ENCODE measurements at places on chromosomes 4 and X.

DNA sequence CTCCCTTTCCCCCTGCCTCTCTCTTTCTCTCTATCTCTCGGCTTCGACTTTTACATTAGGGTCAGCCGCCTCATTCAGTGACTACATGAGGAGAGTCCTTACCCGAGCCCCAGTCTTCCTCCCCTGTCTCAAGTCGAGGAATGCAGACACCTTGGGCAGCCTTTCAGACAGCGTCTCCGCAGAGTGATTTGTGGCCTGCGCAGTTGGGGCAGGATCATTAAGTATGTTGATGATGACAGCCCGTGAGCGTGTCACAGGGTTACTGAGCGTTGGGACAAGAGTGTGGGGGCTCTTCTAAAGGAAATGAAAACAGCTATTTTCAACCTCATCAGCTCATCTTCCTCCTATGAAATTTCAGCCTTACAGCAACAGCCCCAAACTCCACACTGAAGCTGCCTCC lies 312.1 kb upstream of the GATB start:
- no peak for DNase-seq

- no peak for DNase-seq
Measured at GRCh38 chr4:180751009-180751408, 1492.2 kb upstream of the TENM3 start.

- no peak for DNase-seq
Measured at GRCh38 chr4:40572692-40573310, 56.9 kb downstream of the RBM47 start.

DNA sequence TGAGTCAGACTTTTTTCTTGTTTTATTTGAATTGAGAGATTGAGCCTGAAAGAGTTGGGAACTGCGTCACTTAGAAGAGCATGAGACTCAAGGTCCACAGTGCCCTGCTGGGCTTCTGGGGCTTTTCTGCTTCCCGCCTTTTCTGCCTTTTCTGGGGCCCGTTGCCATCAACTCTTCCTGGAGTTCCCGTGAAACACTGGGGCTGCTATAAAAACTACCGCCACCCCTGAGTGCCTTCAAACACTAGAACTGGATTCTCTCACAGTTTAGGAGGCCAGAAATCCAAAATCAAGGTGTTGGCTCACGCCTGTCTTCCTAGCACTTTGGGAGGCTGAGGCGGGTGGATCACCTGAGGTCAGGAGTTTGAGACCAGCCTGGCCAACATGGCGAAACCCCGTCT lies 49.8 kb downstream of the RWDD4 start:
- DNase-seq: no peak

- no peak for DNase-seq
Measured at GRCh38 chrX:20252381-20253231, 14.1 kb downstream of the RPS6KA3 start.
